Endothelial cell of umbilical vein (primary cell): ENCODE measurements at places on chromosomes 2 and 18. TPM values are rescaled to one million over a fixed set of nuclear protein-coding genes. Genes with fewer than 3 reads are reported as not detected.

Gene OR6B2
- total RNA-seq = not detected in 2 replicates

Gene RGPD3
- total RNA-seq = not detected in 2 replicates

Gene TOGARAM2
- total RNA-seq = not detected in 2 replicates

Gene DNAH6
- 0.24 and 0.25 TPM in 2 replicates for total RNA-seq

GRCh38 chr2:235140801-235141081 lies 188.9 kb downstream of the SH3BP4 start:
- no peak overlapping the region for H3K4me3 ChIP-seq
- no peak overlapping the region for H3K27ac ChIP-seq
- H3K27me3 ChIP-seq = no peaks in the 10 kb centered on the region
- no peak for DNase-seq

GRCh38 chr18:8367217-8367988 lies 241.8 kb upstream of the RAB12 start:
- H3K27me3 ChIP-seq = peaks cover 7% of the 10 kb centered on the region
- H3K4me1 ChIP-seq = no peaks in the 10 kb centered on the region
- peak overlapping the region; percentile 4 for H3K4me3 ChIP-seq
- DNase-seq = peak; percentile 32
- H3K27ac ChIP-seq = no peak overlapping the region

DNA sequence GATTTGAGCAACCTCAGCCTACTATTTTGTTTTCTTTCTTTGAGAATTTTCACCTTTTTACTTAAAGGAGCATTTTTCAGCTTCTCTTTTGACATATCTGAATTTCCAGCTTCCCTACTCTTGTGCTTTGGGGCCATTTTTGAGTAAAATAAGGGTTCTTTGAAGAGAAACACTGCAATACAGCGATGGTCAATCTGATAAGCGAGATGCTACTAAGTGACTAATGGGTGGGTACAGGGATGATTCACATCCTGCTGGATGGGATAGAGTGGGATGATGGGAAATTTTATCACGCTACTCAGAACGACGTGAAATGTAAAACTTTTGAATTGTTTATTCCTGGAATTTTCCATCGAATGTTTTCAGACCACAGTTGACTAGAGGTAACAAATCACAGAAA lies 211.5 kb downstream of the TMEM247 start:
- peak overlapping the region; percentile 74 for H3K27ac ChIP-seq
- H3K4me3 ChIP-seq = no peak overlapping the region
- H3K36me3 ChIP-seq = no peaks in the 10 kb centered on the region
- no peaks in the 10 kb centered on the region for H3K27me3 ChIP-seq
- DNase-seq = peak; percentile 78
- H3K4me1 ChIP-seq = peaks cover 14% of the 10 kb centered on the region

DNA sequence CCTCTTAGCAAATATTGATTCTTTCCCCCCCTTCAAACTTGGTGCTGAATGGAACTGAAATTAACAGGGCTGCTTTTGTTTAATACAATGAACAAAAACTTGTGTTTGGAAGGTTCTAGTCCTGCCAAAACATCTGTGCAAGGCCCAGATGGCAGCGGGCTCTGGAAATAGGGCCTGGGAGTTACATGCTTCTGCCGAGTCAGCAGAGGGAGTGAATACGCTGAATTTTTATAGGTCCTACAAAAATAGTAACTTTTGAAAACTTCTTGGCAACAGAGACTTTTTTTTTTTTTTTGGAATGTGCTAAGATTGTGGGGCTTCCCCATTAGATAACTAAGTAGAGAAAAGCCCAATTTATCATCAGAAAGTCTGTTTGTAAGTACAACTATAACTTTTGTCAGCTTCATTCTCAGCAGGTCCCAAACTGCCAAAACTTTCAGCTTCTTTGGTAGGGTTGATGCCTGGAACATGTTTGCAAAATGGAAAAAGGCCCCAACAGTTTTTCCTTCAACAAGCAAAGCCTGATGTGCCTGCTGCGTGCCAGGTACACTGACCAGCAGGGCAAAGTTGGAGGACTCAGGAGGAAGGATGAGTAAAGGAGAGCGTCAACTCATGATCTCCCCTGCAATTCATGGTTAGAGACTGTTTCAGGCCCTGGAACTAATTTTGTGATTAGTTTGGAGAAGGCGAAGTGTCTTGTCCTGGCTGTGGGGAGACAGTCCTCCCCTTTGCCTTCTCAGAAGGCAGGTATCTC lies 45.1 kb upstream of the HDAC4 start:
- H3K27ac ChIP-seq = no peak overlapping the region
- no peaks in the 10 kb centered on the region for H3K27me3 ChIP-seq
- no peak overlapping the region for H3K4me3 ChIP-seq
- no peak for DNase-seq
- H3K4me1 ChIP-seq = no peaks in the 10 kb centered on the region

DNA sequence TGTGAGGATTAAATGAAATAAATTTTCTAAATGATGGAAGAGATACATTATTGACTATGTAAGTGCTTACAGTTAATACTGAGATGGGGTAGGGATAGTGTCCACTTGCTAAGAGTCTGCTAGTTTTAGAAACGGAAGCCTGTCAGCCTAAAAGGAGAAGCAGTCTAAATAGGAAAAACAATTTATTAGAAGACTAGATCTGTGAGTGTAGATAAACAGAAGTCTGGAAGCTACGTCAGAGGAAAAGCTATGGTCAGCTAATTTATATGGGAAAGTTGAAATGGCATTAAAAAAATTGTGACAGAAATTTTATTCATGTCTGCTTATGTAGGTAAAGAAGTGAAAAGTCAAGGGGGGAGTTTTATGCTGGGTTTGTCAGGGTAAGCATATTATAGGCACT lies 1338.4 kb upstream of the CHAC2 start:
- H3K27me3 ChIP-seq = no peaks in the 10 kb centered on the region
- H3K4me3 ChIP-seq = no peak overlapping the region
- H3K36me3 ChIP-seq = no peaks in the 10 kb centered on the region
- DNase-seq = no peak
- H3K27ac ChIP-seq = no peak overlapping the region

DNA sequence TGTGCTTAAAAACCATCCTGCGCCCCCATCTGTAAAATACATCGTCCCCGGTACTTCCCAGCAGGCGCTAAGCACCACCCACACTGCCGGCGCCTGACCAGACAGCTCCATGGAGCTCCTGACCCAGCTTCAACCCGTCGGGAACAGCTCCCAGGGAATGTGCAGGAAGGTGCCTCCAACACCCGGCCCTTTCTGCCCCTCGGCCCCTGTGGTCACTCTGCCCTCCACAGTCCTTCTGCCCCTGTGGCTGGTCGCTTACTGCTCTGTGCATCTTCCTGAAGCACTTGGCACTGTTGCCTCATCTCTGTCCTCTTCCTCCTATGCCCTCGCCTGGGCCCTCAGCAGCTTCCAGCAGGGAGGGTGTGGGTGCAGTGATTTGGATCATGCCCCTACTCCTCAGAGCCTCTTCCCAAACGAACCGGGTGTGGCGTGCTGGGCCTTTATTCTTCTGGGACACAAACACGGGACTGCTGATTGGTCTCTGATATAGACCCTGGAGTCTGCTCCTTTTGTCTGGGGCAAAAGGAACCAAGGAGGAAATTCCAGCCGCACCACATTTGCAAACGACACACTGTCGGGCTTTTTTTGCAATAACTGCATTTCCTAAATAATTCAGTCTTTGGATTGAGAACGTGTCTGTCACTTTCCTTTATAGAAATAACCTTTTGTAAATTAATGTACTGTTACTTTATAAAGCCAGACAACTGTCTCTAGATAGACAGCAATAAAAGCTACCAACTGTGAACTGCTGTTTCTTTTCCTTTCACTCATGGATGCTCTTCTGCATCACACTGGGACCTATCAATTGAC lies 65.9 kb downstream of the ADI1 start:
- no peak overlapping the region for H3K27ac ChIP-seq
- peaks cover 3% of the 10 kb centered on the region for H3K4me1 ChIP-seq
- DNase-seq = peak; percentile 30
- no peaks in the 10 kb centered on the region for H3K27me3 ChIP-seq
- peaks cover 8% of the 10 kb centered on the region for H3K36me3 ChIP-seq

- no peak for DNase-seq
- H3K27ac ChIP-seq = no peak overlapping the region
These were observed 81.3 kb downstream of the TGFA start for GRCh38 chr2:70472221-70472890.

- no peaks in the 10 kb centered on the region for H3K36me3 ChIP-seq
- H3K4me3 ChIP-seq = no peak overlapping the region
- peak overlapping the region; percentile 58 for H3K27ac ChIP-seq
These were observed 221.1 kb downstream of the RDH14 start for GRCh38 chr2:18339326-18339725.

GRCh38 chr2:218009231-218009630 lies 6.4 kb upstream of the TNS1 start:
- H3K4me3 ChIP-seq = no peak overlapping the region
- peaks cover 15% of the 10 kb centered on the region for H3K4me1 ChIP-seq
- H3K27me3 ChIP-seq = no peaks in the 10 kb centered on the region
- no peak overlapping the region for H3K27ac ChIP-seq

DNA sequence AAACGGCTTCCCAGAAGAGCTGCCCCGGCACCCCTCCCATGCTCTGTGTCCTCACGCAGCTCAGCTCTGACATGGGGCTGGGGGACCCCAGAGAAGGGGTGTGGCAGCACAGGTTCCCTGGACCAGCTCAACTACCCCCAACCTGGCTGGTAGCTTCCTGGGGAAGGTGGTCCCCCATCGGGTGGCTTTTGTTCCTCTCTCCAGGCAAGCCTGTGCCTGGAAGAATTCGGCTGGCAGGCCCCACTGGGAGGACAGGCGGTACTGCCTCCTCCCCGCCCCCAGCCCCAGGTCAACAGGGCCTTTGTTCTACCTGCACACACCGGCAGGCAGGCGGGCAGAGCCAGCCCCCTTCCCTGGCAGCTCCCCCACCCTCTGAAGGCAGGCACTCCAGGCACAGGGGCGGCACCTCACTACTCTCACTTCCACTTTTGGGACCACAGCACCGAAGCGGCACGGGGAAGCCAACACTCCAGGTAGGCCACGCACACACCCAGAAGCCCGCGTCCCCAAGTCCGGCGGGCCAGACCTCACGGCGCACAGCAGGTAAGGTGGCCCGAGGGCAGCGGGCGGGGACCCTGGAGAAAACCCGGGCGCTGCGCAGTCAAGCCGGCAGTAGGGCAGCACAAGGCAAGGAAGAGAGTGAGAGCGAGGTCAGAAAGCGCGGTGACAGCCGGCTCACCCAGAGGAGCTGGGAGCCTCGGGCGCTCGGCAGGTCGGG lies 1.3 kb downstream of the HS6ST1 start:
- H3K27me3 ChIP-seq = no peaks in the 10 kb centered on the region
- peak overlapping the region; percentile 38 for H3K4me3 ChIP-seq
- peaks cover 11% of the 10 kb centered on the region for H3K4me1 ChIP-seq
- H3K36me3 ChIP-seq = no peaks in the 10 kb centered on the region

- no peak overlapping the region for H3K27ac ChIP-seq
- H3K36me3 ChIP-seq = no peaks in the 10 kb centered on the region
- H3K27me3 ChIP-seq = no peaks in the 10 kb centered on the region
- no peak overlapping the region for H3K4me3 ChIP-seq
- no peak for DNase-seq
These were observed 321.6 kb upstream of the LYPD1 start for GRCh38 chr2:132991471-132992045.

DNA sequence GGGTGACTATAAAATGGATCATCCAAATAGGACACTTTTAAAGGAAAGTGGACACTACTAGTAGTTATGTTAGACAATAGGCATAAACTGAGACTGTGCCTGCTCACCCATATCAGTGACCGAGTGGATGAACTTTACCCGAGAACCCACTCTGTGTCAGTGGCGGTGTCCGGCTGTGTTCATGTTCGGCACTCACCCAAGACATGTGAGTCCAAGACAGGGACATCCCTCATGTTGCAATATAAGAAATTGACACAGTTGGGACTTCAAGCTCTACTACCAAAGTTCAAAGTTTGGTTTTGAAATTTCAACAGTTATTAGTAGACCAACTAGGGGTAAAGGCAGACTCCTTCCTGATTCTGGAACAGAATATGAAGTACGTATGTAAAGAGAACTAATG lies 326.3 kb upstream of the TNP1 start:
- no peak overlapping the region for H3K27ac ChIP-seq
- no peaks in the 10 kb centered on the region for H3K4me1 ChIP-seq
- no peaks in the 10 kb centered on the region for H3K27me3 ChIP-seq
- no peak overlapping the region for H3K4me3 ChIP-seq
- DNase-seq = no peak

- H3K4me3 ChIP-seq = no peak overlapping the region
- no peaks in the 10 kb centered on the region for H3K27me3 ChIP-seq
- H3K27ac ChIP-seq = no peak overlapping the region
- DNase-seq = no peak
These were observed 109.8 kb downstream of the FSHR start for GRCh38 chr2:49044350-49045079.

DNA sequence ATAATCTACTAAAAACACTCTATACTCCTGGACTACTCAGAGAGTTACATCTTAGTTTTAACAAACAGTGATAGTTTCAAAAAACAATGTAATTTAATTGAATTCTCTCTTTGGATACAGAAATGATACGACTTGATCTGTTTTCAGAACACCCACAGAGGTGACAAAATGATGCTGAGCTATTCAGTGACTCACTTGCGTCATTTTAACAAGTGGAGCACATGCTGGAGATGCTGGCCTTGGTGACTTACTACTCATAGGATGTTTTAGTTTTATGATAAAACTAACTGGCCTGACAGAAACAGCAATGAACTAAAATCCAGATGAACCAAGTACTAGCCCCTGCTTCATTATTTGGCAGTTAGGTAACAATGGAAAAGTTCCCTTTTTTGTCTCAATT lies 101.3 kb upstream of the ITGB6 start:
- DNase-seq = no peak
- H3K36me3 ChIP-seq = peaks cover 17% of the 10 kb centered on the region
- no peaks in the 10 kb centered on the region for H3K27me3 ChIP-seq
- H3K27ac ChIP-seq = no peak overlapping the region
